ENCODE measurements at places on chromosomes 7 and 10.

DNA sequence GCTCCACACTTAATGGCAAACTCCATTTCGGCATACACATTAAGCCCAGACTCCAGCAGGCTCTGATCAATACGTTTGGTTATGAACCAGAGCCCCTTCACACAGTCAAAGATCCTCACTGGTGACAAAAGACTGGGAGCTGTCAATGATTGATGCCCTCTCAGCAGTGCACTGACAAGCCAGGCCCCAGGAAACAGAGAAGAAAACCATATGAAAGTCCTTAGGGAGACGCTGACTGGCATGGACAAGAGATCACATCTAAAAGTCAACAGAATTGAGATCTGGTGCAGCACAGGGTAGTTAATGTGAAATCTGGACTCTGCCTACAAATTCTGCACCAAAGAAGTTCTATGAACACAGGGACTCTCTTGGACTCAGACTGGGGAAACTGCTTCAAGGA is 600.9 kb upstream of the NRP1 start:
- no peak for DNase-seq

DNA sequence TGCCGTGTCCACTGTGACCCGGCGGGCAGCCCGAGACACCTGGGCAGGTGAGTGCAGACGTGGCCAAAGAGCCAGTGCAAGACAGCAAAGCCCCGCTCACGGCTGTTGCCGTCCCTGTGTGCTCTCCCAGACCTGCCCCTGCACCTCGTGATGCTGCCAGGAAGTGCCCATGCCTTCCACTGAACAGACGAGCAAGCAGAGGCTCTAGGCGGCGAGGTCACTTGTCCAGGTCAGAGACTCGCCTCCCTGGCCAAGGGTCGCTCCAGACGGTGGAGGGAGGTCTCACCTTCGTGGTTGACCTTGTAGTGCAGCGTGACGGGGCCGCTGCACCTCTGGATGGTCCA is 78.2 kb upstream of the GNA12 start:
- DNase-seq = no peak

DNA sequence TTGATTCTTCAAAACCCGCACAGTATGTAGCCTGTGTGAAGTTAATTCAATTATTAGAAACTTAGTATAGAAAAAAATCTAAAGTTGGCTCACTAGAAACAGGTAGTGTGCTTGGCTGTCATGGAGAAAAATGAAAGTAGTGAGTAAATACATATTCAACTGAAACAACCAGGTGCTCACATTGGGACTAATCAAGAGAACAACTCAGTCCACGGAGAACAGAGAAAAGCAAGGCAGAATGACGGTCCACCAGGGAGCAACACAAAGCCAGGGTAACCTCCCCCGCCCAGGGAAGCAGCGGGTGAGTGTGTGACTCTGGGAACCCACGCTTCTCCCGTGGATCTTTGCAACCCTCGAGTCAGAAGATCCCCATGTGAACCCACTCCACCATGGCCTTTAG is 300.5 kb downstream of the SORCS1 start:
- DNase-seq = no peak

DNA sequence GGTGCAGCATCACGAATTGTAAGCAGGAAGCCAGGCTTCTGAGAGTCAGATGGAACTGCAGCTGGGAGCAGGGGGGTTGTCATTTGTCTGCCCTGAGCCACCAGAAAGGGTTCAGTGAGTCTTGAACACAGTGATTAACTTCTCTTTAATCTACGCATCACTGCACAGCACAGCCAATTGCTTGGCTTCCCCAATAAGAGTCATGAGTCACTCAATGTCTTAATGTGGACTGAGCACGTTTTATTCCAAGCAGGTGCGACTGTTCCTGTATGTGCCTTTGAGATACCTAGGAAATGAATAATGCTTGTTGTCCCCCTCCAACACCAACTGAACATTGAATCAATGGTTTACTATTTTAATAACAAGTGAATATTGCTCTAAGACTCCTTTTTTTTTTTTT is 26.0 kb upstream of the PLEKHA1 start:
- DNase-seq = peak; percentile 96

DNA sequence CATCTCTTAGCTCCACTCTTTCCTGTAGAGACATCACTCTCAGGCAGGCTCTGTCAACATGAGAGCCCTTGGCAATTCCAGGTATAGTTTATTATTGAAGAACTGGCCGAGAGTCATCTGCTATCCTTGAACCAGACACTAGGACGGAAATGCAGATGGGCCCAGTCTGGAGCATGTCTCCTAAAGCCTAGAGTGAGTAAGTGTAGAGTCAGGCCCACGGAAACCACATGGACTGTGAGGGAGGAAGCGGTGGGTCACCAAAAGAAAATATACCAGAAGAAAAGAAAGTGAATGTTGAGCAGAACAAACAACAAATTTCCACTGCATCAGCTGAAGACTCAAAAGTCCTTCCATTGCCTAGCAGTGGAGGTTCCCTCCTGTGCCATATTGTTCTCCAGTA is 15.7 kb upstream of the RELN start:
- no peak for DNase-seq

DNA sequence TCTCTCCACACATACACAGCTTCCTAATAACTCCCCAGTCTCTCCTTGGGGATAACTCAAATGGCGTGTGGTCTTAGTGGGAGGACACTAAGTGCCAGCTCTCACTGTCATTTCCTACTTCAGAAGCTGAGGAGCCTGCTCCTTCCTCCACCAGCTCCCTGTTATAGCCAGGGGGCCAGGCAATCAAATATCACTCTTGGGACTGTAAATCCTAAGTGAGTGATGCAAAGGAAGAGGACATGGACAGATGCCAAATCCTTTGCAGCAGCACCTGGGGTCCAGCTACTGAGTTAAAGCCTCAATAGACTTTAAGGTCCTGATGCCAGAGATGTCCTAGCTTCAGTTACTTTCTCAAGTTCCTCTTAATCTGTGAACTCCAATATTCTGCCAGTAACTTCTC is 34.1 kb downstream of the SEM1 start:
- DNase-seq = no peak

- no peak for DNase-seq
Observed at GRCh38 chr7:114875186-114875585, 46.7 kb upstream of the MDFIC start.

- peak; percentile 69 for DNase-seq
Observed at GRCh38 chr7:114392686-114393085, 21.9 kb upstream of the FOXP2 start.

DNA sequence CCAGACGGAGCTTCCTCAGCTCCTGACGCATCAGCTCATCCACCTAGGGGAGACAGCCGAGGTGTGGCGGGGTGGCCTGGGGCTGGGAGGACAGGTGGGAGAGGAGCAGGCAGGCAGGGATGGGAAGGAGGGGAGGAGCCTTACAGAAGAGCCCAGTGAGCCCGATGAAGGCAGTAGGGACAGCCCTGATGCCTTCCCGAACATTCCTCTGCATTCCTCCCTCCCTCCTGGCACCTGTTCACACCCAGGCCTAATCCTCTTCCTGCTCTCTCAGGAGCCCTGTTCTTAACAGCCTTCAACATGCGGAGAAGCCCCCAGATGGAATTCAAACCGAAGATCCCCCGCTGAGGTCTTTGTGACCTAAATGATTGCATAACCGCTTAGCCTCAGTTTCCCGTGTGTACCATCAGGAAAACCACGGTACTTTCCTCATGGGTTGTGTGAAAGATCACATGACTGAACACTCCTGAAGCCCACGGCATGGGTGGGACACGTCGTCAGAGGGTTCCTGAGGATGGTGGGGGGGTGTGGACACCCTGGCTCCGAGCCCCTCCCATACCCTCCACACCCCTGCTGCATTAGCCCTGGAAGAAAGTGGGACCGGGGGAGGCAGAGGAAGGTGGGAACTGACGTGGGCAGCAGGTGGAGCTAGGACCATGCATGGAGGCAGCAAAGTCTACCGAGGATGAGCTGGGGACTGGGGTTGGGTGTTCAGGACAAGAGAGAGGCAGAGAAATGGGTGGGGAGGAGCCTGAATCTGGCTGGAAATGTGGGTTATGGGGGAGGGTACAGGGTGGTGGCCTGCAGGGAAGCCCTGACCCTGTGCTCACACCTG is 8.8 kb upstream of the ASB10 start:
- DNase-seq = no peak

- DNase-seq = peak; percentile 18
Observed at GRCh38 chr7:14717816-14718215, 184.7 kb downstream of the DGKB start.

DNA sequence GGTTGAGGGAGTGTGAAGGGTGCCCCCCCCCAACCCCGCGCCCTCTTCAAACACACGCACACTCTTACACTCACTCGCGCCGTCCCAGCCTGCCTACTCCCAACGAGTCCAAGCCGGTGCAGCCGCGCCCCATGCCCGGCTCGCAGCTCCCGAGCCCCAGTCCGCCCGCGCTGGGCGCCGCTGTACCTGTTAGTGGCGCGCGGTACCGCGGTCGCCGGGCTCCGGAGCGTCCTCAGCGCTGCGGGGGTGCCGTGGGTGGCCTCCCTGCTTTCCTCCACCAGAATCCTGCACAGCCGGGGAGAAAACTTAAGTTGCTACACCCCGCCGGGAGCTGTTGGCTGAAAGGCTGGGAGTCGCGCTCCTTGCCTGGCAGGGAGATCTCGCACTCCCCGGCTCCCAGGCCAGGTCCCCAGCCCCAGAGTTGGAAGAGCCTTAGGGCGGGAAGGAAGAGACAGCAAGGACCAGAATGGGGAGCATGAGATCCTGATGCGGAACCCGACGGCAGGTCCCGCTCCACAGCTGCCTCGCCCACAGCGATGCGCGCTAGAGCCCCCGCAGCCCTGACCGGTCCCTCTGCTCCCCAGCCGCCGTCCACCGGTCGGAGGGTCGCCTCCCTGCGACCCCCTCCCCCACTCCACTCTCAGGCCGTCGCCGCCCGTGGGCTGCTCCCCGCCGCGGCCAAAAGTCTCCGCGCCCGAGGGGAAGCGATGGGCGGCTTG is 863 bp downstream of the ST8SIA6 start:
- DNase-seq = no peak

DNA sequence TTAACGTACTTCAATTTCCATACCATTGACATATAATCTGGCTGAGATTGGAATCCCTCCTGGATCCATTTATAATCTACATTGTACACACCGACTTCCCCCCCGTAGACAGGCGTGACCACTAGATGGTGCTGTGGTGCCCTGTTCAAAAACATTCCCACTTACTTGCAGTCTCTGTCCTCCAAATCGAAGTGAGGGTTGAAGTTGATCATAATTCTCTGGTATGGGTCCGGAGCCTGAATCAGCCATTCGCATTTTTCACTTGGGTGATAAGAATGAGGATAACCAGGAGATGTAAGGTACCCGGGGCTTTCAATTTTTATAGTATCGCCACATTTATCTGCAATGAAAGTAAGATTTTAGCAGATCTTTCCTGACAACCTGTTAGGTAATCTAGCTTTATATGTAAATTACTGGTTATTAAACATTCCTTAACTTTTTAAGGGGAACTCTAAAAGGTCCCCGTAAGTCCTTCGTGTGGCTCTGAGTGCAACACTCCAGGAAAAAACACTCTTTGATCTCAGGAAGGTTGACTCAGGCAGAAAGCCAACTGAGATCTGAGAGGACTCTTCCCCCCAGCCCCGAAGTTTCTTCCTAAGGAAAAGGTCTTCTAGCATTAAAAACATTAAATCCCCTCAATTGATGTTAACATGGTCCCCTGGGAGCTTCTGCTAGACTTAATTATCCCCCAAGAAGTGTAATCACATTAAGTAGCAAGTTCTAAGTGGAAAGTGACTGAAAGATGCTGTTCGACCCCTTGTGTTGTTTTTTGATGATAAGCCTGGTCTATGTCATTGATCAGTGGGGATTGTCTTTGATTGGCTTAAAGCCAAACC is 3.7 kb downstream of the NRP1 start:
- no peak for DNase-seq

DNA sequence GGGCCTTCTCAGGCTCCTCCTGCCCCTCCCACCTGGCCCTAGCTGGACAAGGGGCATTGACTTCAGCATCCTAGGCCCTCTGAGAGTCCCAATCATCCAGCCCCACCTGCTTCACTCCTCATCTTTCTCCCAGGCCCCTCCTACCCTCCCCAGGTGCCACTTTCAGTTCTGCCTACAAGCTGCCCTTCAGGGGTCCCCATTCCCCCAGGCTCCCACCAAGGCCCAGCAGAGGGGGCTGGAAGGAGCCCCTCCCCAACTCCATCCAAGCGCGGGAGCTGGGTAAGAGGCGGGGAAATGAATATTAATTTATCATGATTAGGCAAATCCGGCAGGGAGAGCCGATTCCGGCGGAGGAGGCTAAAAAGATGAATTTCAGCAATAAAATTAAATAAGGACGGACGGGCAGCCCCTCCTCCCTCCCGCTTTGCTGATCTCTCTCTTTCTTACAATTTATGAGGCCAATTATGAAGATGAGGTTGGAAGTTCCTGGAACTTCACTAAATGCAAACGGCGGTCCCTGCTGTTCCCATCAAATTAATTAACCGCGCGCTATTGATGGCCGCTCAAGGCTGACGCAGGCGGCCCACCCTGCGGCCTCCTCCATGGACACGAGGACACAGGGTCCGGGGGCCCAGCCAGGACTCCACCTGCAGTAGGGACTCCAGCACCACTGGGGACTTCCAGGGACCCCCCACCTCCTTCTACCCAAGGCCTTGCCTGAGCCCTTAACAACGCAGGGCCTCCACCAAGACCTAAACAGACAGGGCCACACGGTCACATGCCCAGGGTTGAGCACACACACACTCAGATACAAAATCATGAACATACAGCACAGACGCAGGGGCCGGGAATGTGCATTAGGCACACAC is 13.9 kb downstream of the POLL start:
- DNase-seq = no peak

GRCh38 chr10:44966129-44966815 is 6.7 kb downstream of the RASSF4 start:
- DNase-seq = no peak

DNA sequence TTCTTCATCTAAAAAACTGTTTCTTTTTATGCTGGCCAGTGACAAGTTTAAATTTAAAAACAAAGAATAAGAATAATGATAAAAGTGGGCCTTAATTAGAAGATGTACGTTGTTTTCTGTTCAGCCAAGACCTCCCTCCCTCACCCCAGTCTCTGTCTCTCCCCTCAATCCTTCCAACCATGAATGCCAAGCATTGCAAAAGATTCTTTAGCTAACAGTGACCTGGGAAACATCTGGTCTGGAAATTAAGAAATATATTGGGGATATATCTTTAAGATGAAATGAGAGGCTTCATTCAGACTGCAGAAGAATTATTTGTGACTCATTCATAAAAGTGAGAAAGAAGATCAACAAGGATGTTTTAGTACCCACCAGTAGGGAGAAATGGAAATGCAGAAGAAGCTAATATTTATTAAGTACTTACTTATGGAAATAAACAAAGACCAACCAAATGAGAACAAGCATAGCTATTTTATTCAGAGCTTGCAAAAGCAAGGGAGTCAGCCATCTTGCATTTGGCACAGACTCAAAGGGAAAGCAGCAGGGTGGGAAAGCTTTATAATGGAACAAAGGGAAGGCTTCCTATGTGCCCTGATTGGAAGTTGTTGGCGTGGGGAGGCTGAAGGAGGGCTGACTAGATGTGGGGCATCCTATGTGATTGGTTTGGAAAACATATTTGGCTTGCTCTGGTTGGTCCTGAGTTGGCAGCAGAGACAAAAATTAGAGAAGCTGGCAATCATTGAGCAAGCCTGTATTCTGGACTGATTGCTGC is 595.4 kb upstream of the GHITM start:
- no peak for DNase-seq

GRCh38 chr10:30357075-30357801 is 8.2 kb upstream of the MTPAP start:
- DNase-seq = no peak

GRCh38 chr10:106761906-106762305 is 402.6 kb downstream of the SORCS1 start:
- DNase-seq = no peak
